B cell (primary cell): ENCODE measurements at places on chromosomes 5 and 9.

DNA sequence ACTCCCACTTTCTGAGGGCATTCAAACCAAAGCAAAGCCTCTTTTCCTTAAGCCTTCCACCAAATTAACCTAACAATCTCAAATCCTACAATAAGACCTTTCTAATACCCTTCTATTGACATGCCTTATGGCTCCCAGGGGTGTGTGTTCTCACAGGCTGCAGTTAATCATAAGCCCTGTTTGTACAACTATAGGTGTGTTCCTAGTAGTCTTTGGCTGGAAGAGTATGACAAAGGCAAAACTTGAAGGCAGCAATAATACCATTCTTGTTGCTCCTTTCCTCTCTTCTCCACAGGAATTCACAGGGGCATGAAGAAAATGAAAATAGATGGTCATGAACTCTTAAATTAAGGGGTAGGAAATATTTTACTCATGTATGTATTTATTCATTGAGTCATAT lies 10.9 kb upstream of the FBXO38 start:
- DNase-seq = no peak

DNA sequence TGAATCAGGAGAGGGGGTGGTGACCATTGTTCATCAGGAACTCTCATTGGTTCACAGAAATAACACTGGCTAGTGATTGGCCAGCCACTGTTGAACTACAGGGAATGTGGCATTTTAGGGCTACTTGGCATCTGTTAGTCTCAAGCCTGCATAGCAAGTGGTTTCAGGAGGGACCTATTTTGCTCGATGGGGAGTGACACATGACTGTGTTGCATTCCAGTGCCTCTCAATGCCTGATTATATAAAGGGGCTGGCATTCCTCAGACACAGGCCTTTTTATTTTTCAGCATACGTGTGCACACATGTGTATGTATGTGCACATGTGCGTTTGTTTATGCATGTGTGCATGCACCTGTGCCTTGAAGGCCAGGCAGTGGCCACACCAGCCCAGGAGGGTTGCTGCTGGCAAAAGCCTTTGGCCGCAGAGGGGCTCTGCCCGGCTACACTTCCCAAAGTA lies 23.2 kb downstream of the FGD3 start:
- no peak for DNase-seq

DNA sequence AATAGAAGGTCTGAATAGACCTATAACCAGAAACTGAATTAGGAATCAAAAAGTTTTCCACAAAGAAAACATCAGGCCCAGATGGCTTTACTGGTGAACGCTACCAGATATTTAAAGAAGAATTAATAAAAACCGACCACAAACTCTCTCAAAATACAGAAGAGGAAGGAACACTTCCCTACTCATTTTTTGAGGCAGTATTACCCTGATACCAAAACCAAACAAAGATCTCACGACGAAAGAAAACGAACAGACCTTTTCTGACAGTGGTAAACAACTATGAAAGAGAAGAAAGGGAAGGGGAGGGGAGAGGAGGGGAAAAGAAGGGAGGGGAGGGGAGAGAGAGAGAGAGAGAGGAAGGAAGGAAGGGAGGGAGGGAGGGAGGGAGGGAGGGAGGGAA lies 13.5 kb downstream of the B4GALT1 start:
- peak; percentile 68 for DNase-seq

- no peak for DNase-seq
Measured at GRCh38 chr9:90858457-90858901, 56.9 kb downstream of the SYK start.

DNA sequence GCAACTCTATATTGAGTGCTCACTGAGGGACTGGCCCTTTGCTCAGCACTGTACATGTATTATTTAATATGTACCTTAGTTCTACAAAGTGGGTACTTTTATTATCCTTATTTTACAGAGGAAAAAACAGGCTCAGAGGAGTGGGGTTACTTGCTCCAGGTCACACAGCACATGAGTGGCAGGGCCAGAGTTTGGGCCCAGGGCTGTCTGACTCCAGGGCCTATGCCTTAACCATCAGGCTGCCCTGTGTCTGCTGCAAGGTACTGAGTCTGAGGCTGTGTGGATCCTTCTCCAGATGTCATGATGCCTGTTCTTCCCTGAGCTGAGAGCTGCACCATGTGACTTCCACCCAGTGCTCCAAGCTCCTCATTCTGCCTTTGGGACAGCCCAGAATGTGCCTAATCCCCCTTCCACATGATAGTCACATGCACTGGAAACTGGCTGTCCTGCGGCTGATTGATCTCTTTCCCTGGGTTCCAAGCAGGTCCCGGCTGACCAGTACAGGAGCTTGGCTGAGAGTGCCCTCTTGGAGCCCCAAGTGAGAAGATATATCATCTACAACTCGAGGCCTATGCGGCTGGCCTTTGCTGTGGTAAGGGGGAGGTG lies 15.4 kb downstream of the TMEM268 start:
- DNase-seq = no peak

DNA sequence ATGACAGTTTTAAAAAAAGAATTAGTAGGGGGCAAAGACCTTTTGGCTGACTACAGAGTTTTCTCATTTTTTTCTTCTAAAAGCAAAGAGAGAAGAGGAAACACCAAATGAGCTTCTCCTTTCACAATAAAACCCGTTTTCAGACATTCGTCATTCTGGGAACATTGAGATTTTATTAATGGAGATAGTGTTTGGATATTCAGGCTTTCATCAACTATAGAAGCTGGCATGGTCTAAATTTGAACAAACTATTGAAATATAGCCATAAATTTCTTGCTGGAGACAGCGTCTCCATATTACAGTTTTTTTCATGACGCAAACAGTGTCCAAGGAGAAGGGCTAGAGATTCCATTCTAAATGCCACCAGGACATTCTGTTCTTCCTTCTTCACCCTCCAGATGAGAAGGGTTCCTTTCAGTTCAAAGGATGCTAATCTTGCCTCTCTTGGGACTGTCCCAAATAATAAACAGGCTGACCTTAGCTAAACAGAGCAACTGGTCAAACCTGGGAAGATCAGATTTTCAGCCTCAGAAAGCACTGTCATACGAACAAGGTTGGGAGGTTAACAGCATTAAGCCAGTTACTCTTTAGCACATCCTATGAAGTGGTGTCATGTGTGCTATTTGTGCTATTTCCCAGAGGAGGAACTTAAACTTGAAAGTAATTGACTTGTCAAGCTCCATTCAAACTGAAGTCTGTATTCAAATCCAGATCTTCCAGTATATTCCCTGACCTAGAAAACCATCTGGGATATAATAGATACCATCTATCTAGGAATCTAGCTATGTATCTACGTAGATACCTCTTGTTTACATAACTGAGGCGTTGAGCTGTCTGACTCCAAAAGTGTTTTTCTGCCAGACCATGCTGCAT lies 125.6 kb downstream of the LPAR1 start:
- DNase-seq = no peak

- DNase-seq = peak; percentile 55
Measured at GRCh38 chr9:68844631-68845612, 139.9 kb downstream of the PIP5K1B start.

DNA sequence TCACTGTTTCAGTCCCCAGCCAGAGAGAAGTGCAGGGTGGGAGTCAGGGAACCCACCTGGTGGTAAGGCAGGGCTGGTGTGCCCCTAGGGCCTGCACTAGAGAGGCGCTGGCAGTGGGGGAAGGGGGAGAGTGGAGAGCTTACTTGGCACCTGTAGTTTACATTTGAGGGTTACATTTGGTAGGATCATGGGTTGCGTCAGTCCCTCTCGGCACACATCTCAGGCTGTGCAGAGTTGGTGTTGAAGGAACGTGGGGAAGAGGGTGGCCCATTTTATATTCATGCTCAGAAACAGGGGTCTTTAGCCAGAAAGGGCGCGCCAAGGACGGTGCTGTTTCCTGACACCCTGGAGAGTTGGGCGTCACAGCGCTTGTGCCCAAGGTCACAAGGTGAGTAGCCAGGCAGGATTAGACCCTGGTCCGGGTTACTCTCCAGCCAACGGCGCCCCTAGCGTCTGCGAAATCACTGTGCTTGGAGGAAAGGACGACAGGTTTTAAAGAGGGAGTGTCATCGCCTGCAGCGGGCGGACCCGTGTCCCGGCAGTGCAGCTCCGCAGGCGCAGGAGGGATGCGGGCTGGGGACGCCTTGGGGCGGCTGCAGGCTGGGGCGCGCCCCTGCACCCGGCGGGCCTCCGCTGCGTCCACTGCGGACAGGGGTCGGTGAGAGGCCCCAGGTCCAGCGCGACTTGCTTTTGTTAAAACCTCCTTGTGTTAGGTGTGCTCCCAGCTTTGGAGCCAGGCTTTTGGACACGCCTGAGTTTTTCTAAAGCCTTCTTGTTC lies 272.6 kb downstream of the FANCC start:
- no peak for DNase-seq

- no peak for DNase-seq
Measured at GRCh38 chr5:1881098-1881572, 1.6 kb downstream of the IRX4 start.

GRCh38 chr9:136209786-136210185 lies 4.9 kb upstream of the LHX3 start:
- no peak for DNase-seq

- DNase-seq = no peak
Measured at GRCh38 chr5:41648996-41649395, 138.6 kb upstream of the PLCXD3 start.

- no peak for DNase-seq
Measured at GRCh38 chr9:89903141-89903475, 298.3 kb downstream of the GADD45G start.

DNA sequence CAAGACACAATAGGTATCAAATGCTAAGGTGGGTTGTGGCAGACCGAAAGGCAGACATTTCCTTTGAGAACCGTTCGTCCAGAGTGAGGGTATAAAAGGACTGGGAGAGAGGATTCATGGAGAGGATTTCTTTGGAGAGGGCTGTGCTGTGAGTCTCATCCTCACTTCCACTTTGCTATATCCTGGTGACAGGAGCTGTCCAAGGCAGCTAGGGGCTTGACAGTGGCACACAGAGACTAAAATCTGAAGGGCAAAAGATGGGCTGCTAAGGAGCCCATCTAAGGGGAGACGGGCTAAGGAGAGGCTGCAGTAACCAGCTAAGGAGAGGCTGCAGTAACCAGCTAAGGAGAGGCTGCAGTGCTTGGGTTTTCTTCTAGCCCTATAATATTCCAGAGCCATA lies 214.0 kb upstream of the ADRA1B start:
- no peak for DNase-seq

GRCh38 chr5:61744690-61745619 lies 412.9 kb downstream of the ZSWIM6 start:
- no peak for DNase-seq

DNA sequence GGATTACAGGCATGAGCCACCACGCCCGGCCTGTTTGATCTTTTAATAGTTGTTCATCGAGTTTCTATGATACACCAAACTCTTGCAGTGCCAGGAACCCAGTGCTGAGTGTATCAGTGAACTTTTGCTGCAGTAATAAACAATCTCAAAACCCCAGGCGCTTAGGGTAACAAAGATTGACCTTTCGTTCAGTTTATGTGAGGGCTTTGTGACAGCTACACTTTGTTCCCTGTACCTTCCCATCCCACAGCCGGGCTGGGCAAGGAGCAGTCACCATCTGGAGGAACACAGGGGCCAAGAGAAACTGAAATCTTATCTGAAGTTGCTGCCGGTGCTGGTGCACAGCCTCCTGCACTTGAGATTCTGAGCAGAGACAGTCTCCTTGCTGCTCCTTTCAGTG lies 17.2 kb upstream of the WNK2 start:
- no peak for DNase-seq

DNA sequence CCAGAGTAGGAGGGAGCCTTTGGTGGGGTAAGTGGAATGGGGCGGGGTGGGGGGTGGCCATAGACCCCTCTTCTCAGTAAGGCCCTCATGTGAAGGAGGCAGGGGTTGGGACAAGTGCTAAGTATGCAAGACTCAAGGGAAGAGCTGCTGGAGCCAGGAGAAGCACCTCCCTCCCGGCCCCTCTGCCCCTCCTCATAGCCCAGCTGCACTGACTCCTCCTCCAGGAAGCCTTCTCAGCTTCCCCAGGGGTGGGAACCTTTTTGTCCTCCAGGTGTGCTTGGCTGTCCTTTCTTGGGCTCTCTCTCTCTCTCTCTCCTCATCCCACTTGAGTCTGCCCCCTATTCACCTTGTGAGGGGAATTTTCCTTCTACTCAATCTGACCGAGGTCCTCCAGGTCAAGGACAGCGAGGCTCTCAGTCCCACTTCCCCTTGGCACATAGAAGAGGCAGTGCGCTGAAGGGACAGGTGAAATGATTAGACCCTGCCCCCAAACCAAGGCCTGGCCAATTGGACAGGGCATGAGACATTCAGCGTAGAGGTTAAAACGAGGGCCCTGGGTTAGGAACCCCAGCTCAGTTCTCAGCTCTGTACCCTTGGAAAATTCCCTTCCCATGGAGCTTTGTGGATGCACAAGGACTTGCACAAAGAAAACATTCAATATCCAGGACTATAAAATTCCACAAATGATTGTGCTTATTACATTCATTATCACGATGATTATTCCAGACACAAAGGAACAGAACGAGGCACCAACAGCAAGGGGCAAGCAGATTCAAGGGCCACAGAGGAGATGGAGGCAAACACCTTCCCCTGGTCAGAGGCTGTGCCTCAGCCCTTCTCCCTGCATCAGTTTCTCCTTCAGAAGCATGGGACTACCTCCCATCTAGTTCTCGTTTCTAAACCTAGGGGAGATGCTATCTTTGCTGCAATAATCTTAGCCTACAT lies 45.6 kb upstream of the IL17B start:
- DNase-seq = no peak

DNA sequence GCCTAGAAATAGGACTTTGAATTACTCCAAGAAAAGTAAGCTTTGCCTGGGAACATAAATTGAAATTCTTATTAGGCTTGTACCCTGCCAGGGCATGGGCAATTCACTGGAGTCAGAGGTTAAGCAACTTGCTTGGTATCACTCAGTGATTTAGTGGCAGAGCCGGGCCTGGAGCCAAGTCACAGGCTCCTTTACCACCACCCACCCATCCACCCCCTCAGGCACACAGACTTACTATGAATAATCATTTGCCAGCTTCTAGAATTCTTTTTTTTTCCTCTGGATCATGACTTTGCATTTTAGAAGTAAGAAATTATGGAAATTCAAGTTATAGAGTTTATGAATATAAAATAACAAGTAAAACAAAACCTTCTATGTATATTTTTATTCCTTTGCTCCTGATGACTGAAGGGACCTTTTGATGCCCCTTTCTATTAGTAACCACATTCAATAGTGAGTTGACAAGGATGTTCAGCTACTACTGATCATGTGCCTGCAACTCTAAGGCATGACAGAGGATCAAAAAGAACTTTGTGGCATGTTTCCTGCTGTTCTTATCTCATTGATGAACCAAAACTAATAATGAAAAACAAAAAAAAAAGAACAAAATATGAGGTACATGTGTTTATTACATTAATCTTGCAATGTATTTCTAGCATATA lies 614.7 kb downstream of the TLR4 start:
- no peak for DNase-seq
